ENCODE measurements at places on chromosomes 5 and 9.

GRCh38 chr5:67731886-67732285 is 483.7 kb upstream of the PIK3R1 start:
- DNase-seq = no peak

DNA sequence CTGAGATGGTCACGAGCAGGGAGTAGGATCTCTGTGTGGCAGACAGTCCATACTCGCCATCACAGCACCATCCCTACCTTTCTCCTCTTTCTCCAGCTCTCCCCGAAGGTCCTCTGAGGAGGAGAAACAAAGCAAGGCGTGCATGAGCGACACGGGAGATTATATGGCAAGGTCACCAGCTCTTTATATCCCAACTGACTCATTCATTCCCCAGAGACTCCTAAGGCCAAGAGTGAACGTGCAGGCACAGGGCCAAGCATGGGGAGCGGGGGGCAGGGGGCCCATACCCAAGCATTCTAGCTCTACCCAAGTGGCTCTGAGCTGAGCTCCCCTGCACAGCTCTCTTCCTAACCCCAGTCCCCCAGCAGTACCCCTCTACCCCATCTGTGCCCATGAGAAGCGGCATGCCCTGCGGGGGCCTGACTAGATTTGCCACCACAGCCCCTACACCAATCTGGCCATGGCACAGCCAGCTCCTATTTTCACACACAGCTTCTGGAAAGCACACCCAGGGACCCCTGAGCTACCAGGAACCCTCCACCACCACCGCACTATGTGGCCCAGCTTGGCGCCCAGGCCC is 6.8 kb downstream of the TRIM7 start:
- no peak for DNase-seq

GRCh38 chr9:75429531-75430475 is 341.5 kb downstream of the OSTF1 start:
- DNase-seq = no peak

DNA sequence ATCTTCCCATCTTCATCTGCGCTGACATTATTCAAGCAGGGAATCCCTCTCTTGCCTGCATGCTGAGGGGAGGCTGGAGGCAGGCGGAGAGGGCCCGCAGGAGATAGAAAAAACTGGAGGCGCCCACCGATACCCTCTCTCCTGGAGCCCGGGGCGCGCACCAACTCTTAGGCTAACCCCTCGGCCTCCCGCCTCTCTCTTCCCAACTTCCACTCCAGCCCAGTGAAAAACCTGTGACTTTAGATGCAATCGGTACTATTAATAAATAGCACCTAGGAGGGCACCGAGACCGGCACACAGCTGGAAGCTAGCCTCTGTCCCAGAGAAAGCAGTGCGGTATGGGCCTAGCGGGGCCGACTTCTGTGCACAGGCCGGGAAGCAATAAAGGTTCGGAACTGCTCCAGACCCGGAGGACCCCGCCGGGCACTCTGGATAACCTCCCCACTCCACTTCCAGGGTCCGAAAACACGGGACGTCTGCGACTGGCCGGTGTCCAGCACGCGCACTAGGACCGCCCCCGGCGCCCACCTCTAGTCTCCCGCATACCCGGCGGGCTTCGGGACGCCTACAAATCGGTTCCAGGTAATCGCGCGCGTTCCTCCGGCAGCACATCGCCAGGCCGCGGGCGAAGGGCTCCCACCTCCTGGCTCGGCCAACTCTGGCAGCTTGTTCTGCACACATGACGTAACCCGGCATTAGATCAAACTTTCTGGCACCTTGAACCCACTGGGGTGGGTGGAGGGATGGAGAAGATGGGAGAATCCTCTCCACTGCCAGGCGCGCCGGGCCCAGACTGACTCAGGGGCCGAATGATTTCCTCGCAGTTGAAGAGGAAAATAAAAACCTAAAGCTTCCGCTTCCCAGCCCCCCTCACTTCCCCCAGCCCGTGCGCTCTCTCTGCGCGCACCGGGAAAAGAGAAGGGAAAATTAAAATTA is 1.4 kb downstream of the EFNA5 start:
- peak; percentile 26 for DNase-seq

DNA sequence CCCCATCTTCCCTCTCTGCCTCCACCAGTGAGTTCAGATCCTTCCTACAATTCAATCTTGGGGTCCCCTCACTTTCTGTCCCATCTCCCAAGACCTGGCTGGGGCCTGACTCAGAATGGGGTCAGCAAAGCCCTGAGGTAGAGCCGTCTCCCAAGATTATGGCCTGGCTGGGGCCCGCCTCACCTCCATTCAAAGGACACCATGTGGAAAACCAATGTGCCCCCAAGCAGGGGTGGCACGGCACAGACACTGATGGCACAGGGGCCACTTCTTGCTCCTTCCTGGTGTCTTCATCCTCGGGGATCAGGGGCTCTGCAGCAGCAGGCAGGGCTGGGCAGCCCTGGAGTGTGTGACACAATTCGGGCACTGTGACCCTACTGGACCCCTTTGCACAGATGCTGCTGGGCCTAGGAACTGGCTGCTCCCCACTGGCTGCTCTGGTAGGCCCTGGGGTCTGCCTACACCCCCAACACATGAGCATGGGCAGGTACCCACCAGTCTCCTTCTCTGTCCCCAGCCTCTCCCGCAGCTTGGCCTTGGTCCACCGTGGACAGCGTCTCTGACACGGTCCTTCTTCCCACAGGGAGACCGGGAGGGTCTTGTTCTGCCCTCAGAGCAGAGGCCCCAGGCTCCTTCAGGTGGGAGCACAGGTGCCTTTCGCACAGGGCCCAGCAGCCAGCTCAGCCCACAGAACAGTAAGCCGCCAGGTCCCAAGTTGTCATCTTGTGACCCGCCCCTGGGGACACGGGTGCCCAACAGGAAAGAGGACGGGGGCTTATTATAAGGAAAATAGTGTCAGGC is 89.5 kb downstream of the ADAMTS2 start:
- DNase-seq = no peak
